ENCODE measurements at places on chromosomes 12 and 14. TPM values are rescaled to one million over a fixed set of nuclear protein-coding genes. Genes with fewer than 3 reads are reported as not detected.

The FGF23 gene
- total RNA-seq: not detected

The P3H3 gene
- total RNA-seq: 8.6 TPM

The KRT6A gene
- not detected for total RNA-seq

The AKAP6 gene
- total RNA-seq: 4.6 TPM

The CATSPERB gene
- total RNA-seq: 4.6 TPM

The ZFYVE26 gene
- 38.1 TPM for total RNA-seq

The MAX gene
- 216 TPM for total RNA-seq

The NEUROD4 gene
- not detected for total RNA-seq

The PAH gene
- total RNA-seq: not detected

The ADAM21 gene
- total RNA-seq: not detected

DNA sequence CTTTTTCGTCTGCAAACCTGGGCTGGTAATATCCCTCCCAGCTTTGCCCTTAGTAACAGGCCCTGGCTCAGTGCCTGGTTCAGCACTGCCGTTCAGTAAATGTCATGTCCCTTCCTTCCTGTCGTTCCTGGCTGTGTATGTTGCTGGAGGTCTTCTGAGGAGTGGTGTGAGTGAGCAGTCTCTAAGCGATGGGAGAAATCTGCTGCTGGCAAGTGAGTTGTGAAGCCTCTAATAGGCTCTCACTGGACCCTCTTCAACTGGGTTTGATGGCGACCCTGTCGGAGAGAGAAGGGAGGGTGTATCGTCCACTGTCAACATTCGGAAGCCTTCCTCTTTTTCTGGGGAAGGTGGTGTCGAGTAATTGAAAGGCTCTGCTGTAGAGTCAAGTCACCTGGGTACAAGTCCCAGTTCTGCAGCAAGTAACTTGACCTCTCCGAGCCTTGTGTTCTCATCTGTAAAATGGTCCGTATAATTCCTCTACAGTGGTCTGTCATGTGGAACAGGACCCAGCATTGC is 62.8 kb downstream of the HRK start:
- peak; percentile 19 for DNase-seq
- H3K36me3 ChIP-seq: no peaks in the 10 kb centered on the region
- peak overlapping the region; percentile 99 for H3K27ac ChIP-seq
- H3K4me1 ChIP-seq: peaks cover 27% of the 10 kb centered on the region
- peak overlapping the region; percentile 97 for H3K4me3 ChIP-seq

GRCh38 chr12:80745851-80746505 is 29.3 kb downstream of the MYF5 start:
- no peaks in the 10 kb centered on the region for H3K4me1 ChIP-seq
- no peak overlapping the region for H3K27ac ChIP-seq
- H3K36me3 ChIP-seq: no peaks in the 10 kb centered on the region
- DNase-seq: no peak
- H3K4me3 ChIP-seq: no peak overlapping the region
- H3K27me3 ChIP-seq: no peaks in the 10 kb centered on the region

- H3K27ac ChIP-seq: no peak overlapping the region
- no peaks in the 10 kb centered on the region for H3K4me1 ChIP-seq
- H3K27me3 ChIP-seq: peaks cover 5% of the 10 kb centered on the region
These were observed 335.5 kb upstream of the SFSWAP start for GRCh38 chr12:131375261-131375971.

- H3K36me3 ChIP-seq: no peaks in the 10 kb centered on the region
- H3K27me3 ChIP-seq: no peaks in the 10 kb centered on the region
- no peak overlapping the region for H3K27ac ChIP-seq
- H3K4me1 ChIP-seq: no peaks in the 10 kb centered on the region
- H3K4me3 ChIP-seq: no peak overlapping the region
- no peak for DNase-seq
These were observed 184.6 kb downstream of the SLC6A15 start for GRCh38 chr12:84727961-84728360.

- no peak for DNase-seq
- no peak overlapping the region for H3K4me3 ChIP-seq
- H3K27me3 ChIP-seq: no peaks in the 10 kb centered on the region
- H3K36me3 ChIP-seq: peaks cover 7% of the 10 kb centered on the region
- no peak overlapping the region for H3K27ac ChIP-seq
- no peaks in the 10 kb centered on the region for H3K4me1 ChIP-seq
These were observed 239.8 kb upstream of the NPAS3 start for GRCh38 chr14:32698831-32699230.

DNA sequence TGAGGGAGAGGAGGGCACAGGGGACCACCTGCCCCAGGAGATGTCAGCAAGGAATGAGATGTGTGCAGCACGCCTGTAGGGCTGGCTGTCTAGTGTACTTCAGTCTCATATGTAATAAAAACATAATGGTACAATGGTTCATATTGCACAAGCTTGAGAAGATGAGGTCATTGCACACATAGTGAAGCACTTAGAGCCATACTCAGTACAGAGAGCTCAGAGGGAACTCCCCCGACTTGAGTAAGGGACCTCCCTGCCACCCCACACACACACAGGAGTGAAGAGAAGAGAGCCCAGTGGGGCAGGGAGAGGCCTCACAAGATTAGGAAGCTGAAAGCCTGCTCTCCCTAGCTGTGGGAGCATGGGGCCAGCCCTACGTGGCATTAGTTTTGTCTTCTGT is 61.5 kb downstream of the SLC6A12 start:
- H3K4me3 ChIP-seq: no peak overlapping the region
- DNase-seq: no peak
- H3K27ac ChIP-seq: no peak overlapping the region
- H3K4me1 ChIP-seq: peaks cover 8% of the 10 kb centered on the region
- H3K27me3 ChIP-seq: peaks cover 9% of the 10 kb centered on the region

DNA sequence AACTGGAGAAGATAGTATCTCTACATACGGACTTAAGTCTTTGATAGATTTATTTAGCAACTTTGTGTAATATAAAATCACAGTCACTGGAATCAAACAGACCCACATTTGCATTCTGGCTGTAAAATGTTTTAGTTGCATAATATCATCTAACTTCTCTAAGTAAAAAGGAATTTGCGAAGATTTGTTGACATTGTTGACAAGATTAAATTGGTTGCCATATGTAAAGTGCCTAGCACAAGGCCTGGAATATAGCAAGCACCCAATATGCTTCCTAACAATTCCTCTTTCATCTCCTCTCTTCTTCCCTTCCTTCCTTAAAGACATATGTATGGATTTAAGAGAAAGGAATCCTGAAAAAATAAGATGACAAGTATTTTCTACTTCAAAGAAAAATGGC is 295.4 kb upstream of the PPFIA2 start:
- H3K4me1 ChIP-seq: no peaks in the 10 kb centered on the region
- H3K27me3 ChIP-seq: no peaks in the 10 kb centered on the region
- no peak overlapping the region for H3K27ac ChIP-seq
- H3K36me3 ChIP-seq: no peaks in the 10 kb centered on the region
- H3K4me3 ChIP-seq: no peak overlapping the region

DNA sequence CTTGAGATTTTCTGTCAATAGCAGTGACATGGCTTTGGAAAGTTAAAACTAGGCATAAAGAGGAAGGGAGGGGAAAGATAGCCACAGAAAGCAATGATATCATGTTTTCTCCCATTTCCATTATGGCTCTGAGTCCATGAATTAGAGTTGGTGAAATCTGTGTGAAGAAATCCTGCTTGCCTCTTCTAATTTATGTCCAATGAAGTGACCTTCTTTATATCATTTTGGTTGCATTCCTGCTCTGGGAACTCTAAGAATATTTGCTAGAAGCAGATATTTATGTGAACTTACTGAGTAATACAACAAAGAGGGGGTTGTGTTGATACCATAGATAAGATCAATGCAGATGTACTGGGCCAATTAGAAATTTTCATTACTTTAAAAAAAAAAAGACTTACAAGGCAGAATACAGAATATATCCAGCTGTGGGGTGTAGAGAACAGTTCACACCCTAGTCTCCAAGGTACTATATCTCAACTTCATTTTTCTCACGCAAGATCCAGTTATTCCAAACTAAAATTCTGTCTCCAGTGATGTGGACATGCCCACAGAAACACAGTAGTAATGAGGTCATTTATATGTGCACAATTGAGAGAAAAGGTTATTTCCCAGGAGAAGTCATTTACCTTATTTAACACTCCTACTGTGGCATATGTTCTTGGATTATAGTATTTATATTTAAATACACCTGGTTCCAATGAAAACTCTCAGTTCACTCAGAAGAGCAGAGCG is 51.5 kb upstream of the KCNJ8 start:
- no peaks in the 10 kb centered on the region for H3K4me1 ChIP-seq
- H3K4me3 ChIP-seq: no peak overlapping the region
- no peak overlapping the region for H3K27ac ChIP-seq
- no peaks in the 10 kb centered on the region for H3K27me3 ChIP-seq
- no peaks in the 10 kb centered on the region for H3K36me3 ChIP-seq

GRCh38 chr14:53780051-53780555 is 176.5 kb downstream of the BMP4 start:
- H3K4me1 ChIP-seq: no peaks in the 10 kb centered on the region
- no peak for DNase-seq
- H3K36me3 ChIP-seq: no peaks in the 10 kb centered on the region
- no peak overlapping the region for H3K27ac ChIP-seq
- no peak overlapping the region for H3K4me3 ChIP-seq
- H3K27me3 ChIP-seq: no peaks in the 10 kb centered on the region

DNA sequence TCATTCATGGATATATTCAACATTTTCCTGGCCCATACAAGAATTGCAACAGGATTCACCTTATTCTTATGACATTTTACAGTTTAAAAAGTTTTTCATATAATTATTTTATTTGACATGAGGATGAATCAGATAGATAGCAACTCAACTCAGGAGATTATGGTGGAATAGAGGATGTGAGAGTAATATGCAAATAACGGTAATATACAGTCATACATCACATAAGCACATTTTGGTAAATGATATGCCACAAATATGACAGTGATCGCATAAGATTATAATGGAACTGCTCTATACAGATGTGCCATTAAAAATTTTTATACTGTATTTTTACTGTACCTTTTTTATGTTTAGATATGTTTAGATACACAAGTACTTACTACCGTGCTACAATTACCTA is 24.1 kb upstream of the CRADD start:
- H3K27ac ChIP-seq: no peak overlapping the region
- H3K36me3 ChIP-seq: no peaks in the 10 kb centered on the region
- H3K4me1 ChIP-seq: no peaks in the 10 kb centered on the region
- peaks cover 6% of the 10 kb centered on the region for H3K27me3 ChIP-seq
- DNase-seq: no peak
- no peak overlapping the region for H3K4me3 ChIP-seq

DNA sequence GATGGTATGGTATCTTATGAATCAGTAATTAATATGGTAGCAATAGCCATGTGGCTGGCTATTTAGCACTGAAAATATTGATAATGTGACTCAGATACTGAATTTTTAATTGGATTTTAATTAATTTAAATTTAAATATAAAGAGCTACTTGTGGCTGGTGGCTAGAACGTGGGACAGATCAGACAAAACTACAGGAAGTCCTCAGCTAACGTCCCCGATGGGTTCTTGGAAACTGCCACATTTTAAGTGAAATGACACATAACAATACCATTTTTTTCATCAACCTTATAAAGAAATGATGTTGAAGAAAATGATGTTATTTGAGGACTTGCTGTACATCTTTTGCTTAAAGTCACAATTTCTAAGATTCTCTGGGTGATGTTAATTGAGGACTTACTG is 138.1 kb upstream of the FLRT2 start:
- H3K4me3 ChIP-seq: no peak overlapping the region
- no peak for DNase-seq
- H3K36me3 ChIP-seq: no peaks in the 10 kb centered on the region
- no peaks in the 10 kb centered on the region for H3K4me1 ChIP-seq
- H3K27me3 ChIP-seq: no peaks in the 10 kb centered on the region
- H3K27ac ChIP-seq: no peak overlapping the region

GRCh38 chr12:111322336-111323250 is 46.3 kb downstream of the PHETA1 start:
- H3K4me3 ChIP-seq: no peak overlapping the region
- H3K36me3 ChIP-seq: no peaks in the 10 kb centered on the region
- H3K4me1 ChIP-seq: no peaks in the 10 kb centered on the region

- H3K4me3 ChIP-seq: no peak overlapping the region
- no peak overlapping the region for H3K27ac ChIP-seq
- H3K27me3 ChIP-seq: peaks cover 2% of the 10 kb centered on the region
These were observed 71.1 kb downstream of the PTPRR start for GRCh38 chr12:70849265-70849960.

- H3K4me1 ChIP-seq: no peaks in the 10 kb centered on the region
- no peak overlapping the region for H3K4me3 ChIP-seq
- DNase-seq: no peak
- no peaks in the 10 kb centered on the region for H3K27me3 ChIP-seq
- H3K36me3 ChIP-seq: no peaks in the 10 kb centered on the region
These were observed 98.1 kb downstream of the KLRB1 start for GRCh38 chr12:9509464-9510161.

DNA sequence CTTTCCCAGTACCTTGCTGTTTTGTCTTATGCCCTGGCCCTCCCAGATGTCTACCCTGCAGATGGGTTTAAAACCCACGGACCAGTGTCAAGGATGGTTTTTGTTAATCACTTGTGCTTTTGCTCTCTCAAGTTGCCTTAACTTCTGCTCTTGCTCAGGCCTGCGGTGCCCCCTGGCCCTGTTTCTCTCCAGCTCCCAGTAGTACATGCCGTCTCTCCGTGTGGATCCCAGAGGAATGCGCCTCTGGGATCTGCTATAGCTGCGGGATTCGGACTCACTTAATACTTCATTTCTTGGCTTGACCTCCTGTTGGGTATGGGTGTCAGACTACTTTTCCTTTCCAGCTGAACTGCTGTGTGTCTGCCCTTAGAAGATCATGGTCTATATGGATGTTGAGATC is 14.5 kb downstream of the PLEKHG3 start:
- DNase-seq: no peak
- no peak overlapping the region for H3K4me3 ChIP-seq
- H3K27ac ChIP-seq: no peak overlapping the region
- H3K4me1 ChIP-seq: peaks cover 82% of the 10 kb centered on the region
- no peaks in the 10 kb centered on the region for H3K27me3 ChIP-seq

GRCh38 chr14:104858811-104859426 is 6.1 kb upstream of the CEP170B start:
- DNase-seq: no peak
- H3K36me3 ChIP-seq: no peaks in the 10 kb centered on the region
- no peak overlapping the region for H3K27ac ChIP-seq
- no peaks in the 10 kb centered on the region for H3K27me3 ChIP-seq
- H3K4me3 ChIP-seq: no peak overlapping the region

- H3K4me3 ChIP-seq: no peak overlapping the region
- H3K36me3 ChIP-seq: peaks cover 2% of the 10 kb centered on the region
- no peaks in the 10 kb centered on the region for H3K27me3 ChIP-seq
- DNase-seq: no peak
- no peak overlapping the region for H3K27ac ChIP-seq
- H3K4me1 ChIP-seq: peaks cover 40% of the 10 kb centered on the region
These were observed 152.2 kb downstream of the ETV6 start for GRCh38 chr12:11801643-11802042.

DNA sequence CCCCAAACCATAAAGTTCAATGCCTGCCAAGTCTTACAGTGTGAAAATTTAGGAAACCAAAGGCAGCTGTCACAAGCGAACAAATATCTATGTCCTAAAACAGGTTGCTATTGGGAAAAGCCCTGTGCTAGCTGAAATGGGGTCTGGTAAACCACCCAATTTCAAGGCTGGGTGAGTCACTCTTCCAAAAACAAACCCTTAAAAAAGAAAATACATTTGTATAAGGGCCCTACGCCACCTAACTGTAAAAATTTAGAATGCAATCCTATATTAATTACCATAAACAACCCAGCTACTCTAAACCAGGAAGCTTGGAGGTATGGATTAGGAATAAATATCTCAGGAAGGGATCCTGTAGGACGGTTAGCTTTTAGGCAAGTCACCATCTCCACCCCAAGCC is 32.1 kb downstream of the PRMT8 start:
- H3K27ac ChIP-seq: no peak overlapping the region
- no peaks in the 10 kb centered on the region for H3K4me1 ChIP-seq
- peaks cover 7% of the 10 kb centered on the region for H3K27me3 ChIP-seq
- no peak for DNase-seq
- H3K4me3 ChIP-seq: no peak overlapping the region
- H3K36me3 ChIP-seq: peaks cover under 1% of the 10 kb centered on the region

All from naive thymus-derived CD8-positive, alpha-beta T cell (primary cell).